Activated CD4-positive, alpha-beta memory T cell treated with anti-CD3 and anti-CD28 coated beads, Interleukin-2, amount 10 ng/mL, durations not matched to agents 7 days and 5 days (primary cell): ENCODE measurements at places on chromosomes 11 and 22. TPM values are rescaled to one million over a fixed set of nuclear protein-coding genes. Genes with fewer than 3 reads are reported as not detected.

Gene OPCML
- total RNA-seq = not detected

DNA sequence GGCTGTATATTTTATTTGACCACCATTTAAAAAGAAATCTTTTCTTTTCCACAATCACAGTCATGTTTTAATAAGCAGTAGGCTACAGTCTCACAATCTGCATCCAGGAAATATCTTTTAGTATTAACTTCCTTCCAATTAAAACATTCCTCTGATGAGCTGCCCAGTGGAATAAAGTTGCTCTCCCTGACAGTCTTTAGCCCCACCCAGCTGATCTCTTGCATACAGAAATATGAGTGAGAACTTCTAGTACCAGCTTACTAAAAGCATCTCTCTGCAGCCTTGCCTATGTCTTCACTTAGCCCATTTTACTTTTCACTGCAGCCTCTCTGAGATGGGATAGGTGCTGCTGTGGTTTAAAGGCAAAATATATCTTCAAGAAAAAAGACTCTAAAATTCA, 143.4 kb upstream of the ANO3 start:
- no peak for DNase-seq

Gene DENND5A
- 13.7 TPM for total RNA-seq

- no peak for DNase-seq
Observed at GRCh38 chr11:27120211-27120610, 79.6 kb downstream of the BBOX1 start.

GRCh38 chr11:3041699-3042441, 15.4 kb downstream of the CARS1 start:
- DNase-seq = no peak

- peak; percentile 61 for DNase-seq
Observed at GRCh38 chr11:66020618-66021357, 5.5 kb downstream of the CATSPER1 start.

- no peak for DNase-seq
Observed at GRCh38 chr22:19984851-19985811, 31.5 kb downstream of the ARVCF start.
